ENCODE measurements at places on chromosomes 6 and 20.

DNA sequence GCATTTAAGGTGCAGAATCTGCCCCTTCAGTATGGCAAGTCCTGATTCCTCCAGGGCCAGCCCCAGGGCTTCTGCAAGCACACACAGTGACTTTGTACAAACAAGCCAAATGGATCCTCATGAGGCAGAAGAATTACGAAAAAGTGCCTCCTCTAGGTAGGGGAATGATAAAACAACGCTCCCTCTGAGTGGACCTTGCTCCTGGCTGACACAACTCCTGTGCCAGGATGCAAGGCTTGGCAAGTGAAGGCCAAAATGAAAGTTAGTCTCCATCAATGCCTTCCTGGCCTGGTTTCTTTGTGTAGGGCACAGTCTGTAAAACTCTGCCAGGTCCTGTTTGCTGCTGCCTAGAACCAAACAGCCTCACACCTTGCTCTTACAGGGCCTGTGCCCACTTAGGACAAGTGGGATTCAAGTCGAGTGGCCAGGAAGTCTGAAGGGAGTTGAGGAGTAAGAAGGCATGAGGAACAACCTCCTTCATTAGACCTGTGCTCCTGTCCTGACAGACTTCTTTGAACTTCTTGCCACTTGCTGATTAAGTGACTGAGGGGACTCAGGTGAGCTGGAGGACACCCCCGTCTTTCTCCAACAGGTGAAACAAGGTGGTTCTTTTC is 417.1 kb downstream of the CDC5L start:
- DNase-seq: no peak

DNA sequence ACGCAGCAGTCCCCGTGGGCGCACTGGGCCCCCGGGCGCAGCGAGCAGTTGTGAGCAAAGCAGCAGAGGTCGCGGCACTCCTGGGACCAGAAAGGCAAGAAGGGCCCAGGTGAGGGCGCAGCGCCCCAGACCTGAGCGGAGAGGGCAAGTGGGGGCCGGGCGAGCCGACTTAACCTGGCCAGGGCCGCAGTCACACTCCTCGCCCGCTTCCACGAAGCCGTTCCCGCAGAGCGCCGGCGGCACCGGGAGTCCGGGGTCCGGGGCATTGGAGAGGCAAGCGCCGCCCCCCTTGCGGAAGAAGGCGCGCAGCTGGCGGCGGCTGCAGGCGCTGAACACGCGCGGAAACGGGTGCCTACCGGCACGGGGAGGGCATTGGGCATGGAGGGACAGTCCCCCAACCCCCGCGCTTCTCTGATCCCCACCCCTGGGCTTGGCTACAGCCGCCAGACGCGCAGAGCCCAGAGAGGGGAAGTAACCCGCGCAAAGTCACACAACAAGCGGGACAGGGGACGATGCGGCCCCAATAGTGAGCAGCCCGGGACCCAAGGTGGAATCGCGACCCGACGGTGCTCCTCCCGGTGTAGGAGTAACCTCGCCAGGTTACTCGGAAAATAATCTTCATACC is 9.2 kb downstream of the ADAM33 start:
- DNase-seq: no peak

DNA sequence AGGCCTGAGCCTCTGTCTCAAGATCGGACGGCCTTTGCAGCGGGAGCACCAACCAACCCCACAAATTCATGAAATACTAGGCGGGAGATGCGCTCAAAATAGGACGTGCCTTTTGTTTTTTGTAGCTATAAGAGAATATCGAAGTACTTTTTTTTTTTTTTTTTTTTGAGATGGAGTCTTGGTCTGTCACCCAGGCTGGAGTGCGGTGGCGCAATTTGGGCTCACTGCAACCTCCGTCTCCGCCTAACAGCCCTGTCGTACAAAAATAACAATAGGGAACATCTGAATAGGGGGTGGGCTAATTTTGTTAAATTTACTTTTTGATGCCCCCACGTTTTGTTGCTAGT is 5.9 kb upstream of the TUBB2A start:
- DNase-seq: no peak

DNA sequence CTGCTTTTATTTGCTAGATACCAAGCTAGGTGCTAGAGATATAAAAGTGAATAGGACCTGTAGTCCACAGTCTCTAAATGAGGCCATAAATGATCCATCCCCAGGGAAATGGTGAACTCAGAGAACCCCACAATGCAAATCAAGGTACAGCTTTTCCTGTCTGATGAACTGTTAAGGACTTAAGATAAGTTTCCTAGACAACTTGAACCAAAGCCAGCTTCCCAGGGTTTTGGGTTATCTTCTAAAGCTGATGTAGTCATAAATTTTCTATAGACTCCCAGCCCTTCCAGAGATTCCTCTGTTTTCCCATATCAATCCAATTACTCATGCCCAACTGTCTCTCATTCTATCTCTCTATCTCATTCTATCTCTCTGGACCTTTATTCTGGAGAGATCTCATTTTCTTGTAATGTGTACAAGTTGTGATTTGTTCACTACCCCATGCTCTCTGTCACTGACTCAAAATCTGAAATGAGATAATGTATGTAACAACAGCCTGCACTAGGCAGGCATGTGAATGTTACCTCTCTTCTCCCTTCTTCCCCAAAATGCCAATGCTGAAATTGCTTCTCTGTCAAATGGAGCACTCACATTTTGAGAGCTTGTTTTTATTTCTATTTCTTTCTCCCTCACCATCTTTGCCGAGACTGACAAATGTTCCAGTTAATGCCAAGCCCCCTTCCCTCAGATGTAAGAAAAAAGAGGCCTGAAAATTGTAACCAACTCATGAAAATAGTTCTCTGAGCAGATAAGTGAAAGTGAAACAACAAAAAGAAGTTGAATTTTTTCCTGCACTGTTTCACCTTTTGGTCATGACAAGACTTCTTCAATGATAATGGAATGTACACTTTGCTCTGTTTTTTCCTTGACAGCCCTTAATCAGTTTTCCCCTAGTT is 279.9 kb downstream of the SLC35F1 start:
- no peak for DNase-seq

DNA sequence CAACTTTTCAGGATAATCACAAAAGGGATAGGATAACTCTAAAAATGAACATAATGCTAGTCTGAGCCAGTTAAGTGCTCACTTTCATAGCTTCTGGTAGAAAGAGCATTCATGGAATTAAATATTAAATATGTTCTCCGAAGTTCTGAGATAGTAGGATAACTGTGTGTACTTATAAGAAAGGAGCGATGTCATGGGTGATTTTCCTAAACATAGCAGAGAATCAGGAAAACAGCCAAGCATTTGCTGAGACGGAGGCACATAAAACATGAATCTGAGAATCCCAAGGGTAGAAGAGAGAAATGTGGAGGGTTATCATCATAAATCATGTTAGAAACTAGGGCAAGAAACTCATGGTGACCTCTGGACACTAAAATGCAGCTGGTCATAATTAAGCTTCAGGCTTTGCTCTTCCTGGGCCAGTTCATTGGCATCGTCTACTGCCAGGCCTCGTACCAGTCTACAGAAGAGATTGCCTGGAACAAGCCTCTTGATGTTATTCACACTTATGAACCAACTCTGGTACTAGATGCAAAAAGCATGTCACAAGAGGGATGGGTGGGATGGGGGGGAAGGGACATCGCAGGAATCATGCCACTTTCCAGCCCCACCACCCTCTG is 436.6 kb downstream of the PRKN start:
- DNase-seq: no peak

- no peak for DNase-seq
These were observed 11.6 kb downstream of the MAP3K7 start for GRCh38 chr6:90575267-90575666.

- DNase-seq: peak; percentile 82
These were observed 1.1 kb upstream of the PHF10 start for GRCh38 chr6:169725125-169726048.

DNA sequence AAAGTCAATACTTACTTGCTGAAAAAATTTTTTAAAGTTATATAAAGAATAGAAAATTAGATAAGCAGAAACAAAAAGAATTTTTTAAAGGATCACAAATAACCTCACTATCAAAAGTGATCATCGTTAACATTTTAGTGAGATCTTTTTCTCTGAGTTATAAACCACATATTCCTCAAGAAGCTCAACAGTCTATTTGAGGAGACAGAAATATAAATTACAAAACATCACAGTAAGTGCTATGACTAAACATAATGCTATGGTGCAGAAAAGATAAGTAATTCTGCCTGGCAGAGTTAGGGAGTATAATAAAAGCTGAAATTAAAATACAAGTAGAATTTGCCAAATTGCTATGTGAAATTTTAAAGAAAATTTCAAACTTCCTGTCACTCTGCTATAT is 226.7 kb downstream of the LMBRD1 start:
- DNase-seq: no peak

- no peak for DNase-seq
These were observed 79.1 kb downstream of the LRRC1 start for GRCh38 chr6:53873922-53874321.

DNA sequence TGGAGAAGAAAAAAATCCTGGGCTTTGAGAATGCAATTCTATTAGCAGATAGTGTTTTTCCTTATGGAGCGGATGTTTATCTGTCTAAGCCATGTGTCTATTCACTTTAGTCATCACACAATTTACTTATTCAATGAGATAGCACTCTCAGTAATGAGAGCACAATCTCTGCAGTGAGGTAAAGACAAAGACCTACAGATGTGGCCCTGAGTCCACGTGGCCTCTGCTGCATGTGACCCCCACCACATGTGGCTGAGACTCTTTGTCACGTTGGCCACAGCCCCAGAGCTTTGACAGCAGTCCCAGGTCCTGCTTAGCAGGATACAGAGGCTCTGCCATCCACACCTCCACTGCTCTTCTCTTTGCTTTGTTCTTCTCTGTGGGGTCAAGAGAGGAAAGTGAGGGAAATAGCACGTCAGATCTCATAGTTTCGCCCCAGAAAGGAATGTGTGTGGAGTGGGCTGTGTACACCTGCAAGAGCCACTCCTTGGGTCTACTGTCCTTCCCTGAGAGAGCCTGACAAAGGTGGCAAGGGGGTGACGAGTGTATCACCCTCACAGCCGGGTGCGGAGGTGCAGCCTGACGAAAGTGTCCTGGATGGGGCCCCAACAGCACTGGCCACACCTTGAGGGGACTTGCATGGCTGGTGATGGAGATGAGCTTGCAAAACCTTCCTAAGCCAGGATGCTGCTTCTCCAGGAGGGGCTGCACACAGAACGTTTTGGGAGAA is 40.7 kb downstream of the ZNF831 start:
- no peak for DNase-seq

DNA sequence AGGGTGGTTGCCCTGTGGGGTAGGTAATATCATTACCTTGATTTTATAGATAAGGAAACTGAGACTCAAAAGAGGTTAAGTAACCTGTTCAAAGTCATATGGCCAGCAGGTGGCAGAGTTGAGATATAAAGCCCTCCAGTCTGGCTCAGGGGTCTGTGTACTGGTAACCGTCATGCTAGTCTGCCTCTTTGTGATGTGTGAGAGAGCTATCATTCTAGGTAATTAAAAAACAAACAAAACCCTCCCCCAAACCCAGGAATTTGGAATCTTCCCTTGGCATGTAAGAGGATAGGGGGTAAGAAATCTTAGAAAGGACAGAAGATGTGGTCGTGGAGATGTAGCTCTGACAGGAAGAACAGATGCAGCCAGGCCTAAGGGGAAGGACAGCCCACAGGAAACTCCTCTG is 206.0 kb downstream of the CDC5L start:
- no peak for DNase-seq

DNA sequence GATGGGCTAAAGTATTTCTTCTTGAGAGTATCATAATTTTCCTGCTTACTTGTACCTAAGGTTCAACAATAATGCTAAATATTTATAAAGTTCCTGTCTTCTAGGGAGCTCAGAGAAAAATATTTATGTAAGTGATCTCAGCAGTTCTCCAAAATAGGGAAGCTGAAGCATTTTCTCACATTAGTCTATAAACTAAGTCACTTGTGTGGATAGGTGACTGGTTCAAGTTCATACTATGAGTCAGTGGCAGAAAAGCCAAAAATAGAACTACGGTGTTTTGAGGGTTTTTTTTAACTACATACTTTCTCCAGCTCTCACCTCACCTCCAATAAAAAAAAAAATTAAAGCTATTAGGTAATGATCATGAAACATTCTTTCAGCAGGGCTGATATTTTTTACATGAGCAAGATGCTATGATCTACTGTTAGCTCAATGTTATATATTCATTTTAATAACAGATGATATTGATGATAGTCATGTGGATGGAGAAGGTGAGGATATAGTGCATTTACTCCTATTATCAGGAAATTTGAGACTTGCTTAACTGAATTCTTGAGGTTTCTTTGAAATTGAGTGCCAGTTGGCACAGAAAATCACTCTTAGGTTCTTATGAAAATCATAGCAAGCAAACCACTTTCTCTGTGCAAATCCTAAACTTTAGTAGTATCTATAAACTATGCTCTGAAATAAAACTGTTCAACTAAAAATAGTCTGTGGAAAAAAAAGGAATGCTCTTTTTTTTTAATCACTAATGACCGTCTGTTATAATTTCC is 4.1 kb upstream of the MOXD1 start:
- no peak for DNase-seq

GRCh38 chr6:47822856-47823554 is 41.2 kb downstream of the OPN5 start:
- DNase-seq: no peak

DNA sequence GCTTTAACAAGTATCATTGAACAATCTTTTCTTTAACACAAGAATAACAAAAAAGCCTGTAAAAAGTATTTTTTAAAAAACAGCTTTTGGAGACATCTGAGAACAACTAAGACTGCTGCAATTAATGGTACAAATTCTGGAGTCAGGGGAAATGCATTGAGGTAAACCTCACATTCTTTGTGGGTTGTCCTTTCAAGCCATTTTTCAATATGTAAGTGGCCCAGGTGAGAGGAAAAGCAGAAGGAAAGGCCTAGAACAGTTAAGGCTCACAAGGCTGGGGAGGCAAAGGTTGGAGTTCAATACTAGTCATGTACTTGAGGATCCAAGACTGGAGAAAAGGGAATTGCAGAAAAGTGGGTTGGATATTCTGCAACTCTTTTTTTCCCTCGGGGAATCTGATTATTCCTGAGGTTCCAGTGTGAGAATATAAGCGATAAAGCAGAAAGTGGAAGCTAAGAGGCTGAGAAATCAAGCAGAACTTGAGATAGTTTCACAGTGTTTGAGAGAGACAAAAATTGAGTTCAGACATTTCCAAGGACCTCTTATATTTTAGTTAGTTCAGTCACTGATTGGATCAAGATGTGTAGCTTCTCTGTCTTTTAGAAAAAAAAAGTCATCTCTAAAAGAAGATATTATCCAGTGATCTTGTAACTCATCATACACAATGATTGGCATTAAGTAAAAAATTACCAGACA is 25.0 kb upstream of the TXLNB start:
- no peak for DNase-seq

DNA sequence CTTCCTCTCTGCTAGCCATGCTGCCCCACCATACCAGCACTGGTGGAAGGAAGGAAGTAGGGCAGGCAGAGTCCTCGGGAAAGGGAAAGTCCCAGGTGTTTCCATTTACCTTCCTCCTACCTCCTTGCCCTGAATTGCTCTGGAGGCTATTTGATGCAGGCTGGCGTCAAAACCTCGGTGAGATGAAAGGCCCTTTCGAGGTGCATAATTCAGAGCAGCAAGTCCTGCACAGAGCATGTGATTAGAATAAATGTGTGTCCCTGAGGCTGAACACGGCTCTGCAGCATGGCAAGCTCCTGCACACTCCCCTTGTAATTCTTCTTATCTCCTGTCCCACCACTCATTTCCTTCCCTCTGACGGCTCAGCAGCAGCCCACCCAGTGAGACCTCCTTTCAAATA is 98.7 kb upstream of the LRFN2 start:
- no peak for DNase-seq

All from tibial artery (tissue), 4 donors.